ENCODE measurements at places on chromosomes 5 and 9.

- DNase-seq = peak; percentile 20
These were observed 138.4 kb upstream of the ZNF618 start for GRCh38 chr9:113737517-113738271.

- no peak for DNase-seq
These were observed 314.0 kb downstream of the NDUFS4 start for GRCh38 chr5:53874409-53874808.

DNA sequence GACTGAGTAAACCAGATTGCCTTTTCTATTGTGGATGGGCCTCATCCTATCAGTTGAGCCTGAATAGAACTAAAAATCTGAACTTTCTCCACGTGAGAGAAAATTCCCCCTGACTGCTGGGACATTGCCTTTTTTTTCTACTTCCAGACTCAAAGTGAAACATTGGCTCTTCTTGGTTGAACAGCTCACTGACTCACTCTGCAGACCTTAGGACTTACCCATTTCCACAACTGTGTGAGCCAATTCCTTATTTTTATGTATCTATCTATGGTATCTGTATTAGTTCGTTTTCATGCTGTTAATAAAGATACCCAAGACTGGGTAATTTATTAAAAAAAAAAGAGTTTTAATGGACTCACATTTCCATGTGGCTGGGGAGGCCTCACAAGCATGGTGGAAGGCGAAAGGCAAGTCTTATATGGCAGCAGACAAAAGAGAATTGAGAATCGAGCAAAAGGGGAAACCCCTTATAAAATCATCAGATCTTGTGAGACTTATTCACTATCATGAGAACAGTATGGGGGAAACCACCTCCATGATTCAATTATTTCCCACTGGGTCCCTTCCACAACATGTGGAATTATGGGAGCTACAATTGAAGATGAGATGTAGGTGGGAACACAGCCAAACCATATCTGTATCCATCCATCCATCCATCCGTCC lies 306.7 kb upstream of the SLC24A2 start:
- DNase-seq = no peak

DNA sequence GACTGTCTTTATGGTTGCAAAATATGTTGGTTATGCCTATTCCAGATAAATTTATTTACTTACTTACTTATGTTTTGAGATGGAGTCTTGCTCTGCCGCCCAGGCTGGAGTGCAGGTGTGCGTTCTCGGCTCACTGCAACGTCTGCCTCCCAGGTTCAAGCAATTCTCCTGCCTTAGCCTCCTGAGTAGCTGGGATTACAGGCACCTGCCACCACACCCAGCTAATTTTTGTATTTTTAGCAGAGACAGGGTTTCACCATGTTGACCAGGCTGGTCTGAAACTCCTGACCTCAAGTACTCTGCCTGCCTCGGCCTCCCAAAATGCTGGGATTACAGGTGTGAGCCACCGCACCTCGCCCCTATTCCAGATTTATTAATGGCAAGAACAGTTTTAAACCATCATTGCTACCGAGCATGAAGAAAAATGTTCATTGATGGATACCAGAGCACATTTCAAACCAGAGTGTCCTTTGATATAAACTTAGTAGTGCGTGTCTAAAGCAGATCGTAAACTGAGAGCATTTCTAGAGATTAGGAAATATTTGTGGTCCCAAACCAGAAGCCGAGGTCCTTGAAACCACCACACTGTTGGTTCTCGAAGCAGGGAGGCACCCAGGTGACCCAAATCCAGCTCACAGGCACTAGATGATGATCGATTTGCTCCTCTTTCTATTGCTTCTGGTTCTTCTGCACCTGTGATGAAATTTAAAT lies 85.2 kb downstream of the GRAMD2B start:
- DNase-seq = no peak

GRCh38 chr5:113292462-113292861 lies 142.3 kb downstream of the TSSK1B start:
- DNase-seq = no peak

DNA sequence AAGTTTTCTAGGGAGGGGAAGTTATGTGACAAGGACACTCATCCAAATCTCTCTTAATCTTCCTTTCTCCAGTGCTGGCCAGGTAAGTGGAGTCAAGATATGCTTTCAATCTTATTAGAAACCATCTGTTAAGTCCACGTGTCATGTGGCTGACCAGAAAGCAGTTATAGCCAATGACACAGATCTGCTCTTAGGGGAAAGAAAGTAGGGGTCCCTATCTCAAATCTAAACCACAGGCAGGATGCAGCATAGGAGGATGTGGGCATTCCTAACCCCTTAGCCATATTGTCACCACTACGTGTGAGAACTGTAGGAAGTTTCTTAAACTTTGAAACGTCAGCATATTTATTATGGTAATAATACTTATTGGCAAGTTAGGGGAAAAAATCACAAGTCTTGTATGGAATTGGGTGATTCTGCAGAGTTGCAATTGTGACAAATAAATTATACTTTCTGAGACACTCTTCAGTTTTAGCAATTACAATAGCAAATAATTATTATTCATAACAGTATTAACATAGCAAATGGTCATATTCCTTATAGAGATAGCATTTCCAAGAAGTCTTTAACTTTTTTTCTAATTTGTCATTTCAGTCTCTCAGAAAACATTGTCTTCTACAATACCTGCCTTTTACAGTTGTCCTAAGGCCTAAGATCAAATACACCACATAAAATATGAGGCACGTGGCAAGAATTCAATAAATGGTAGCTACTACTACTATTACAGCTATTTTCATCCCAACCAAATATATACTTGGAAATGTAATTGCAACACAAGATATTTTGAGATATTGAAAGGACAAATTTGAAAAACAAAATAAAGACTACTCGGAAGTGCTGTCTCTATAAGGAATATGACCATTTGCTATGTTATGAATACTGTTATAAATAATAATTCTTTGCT lies 236.9 kb downstream of the PDE4D start:
- DNase-seq = no peak

DNA sequence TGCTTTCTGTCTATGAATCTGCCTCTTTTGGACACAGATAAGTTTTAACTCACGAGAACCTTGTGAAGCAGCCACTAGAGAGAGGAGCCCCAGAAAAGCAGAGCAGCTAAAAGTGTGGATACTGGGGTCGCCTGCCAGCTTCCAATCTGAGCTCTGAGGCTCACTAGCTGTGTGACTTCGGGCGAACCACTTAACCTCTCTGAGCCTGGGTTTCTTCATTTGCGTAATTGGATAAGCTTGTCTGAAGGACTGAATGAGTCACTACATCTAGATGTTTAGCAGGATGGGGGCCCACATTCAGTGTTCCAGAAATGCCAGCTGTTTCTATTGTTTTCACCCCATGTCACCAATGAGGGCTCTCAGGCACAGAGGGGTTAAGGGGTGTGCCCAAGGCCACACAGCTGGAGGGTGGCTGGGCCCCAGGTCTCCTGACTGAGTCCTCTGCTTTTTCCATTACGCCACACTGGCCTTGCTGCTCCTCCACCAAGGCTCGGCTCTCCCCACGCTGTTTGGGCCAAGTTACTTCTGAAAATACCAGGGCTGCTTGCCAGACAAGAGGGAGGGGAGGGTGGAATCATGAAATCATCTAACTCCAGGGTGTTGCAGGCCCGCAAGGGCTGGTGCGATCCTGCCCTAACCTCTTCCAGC lies 36.2 kb downstream of the SH3PXD2B start:
- peak; percentile 93 for DNase-seq

DNA sequence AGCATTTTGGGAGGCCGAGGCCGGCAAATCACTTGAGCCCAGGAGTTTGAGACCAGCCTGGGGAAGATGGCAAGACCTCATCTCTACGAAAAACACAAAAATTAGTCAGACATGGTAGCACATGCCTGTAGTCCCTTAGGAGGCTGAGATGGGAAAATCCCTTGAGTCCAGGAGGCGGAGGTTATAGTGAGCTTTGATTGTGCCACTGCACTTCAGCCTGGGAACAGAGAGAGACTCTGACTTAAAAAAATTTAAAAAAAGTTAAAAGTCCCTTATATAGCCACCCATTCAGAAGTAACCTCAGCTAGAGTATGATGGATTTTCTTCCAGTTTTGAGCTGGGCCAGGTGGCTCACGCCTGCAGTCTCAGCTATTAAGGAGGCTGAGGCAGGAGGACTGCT lies 72.4 kb downstream of the UGCG start:
- no peak for DNase-seq

GRCh38 chr9:101718192-101718591 lies 20.3 kb downstream of the GRIN3A start:
- no peak for DNase-seq

DNA sequence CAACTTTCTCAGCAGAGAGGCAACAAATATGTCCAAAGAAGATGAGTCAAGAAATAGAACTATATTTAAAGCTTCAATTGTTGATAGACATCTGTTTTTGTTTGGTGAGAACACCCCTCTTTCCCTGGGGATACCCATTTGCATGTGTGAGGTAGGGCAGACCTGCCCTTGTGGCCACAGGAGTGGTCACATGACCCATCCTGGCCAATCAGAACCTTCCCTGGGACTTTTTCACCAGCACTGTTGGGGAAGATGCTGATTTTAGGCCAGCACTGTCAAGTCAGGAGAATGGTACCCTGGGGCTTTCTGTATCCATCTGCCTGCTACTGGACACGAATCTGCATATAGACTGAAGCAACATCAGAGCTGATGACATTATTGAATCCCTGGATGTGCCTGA lies 211.2 kb downstream of the CDK5RAP2 start:
- no peak for DNase-seq

DNA sequence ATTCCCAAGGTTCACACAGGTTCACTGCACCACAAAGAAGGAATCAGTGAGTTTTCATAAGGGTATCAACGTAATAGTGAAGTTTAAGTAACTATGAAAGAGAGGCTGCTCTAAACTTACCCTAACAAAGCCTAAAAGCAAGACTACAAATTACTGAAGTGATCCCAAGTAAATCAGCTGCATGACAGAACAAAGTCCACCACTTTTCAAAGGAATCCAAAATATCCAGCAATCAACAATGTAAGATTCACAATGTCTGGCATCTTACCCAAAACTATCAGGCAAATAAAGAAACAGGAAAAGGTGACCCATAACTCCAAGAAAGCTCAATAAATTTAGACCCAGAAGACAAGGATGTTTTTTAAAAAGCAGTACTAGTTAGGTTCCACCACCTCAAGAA lies 70.1 kb downstream of the GNAQ start:
- DNase-seq = no peak

GRCh38 chr5:180739271-180739670 lies 587 bp downstream of the OR2Y1 start:
- no peak for DNase-seq

- no peak for DNase-seq
These were observed 159.0 kb downstream of the NR2F1-AS1 start for GRCh38 chr5:93421987-93422401.

- DNase-seq = no peak
These were observed 47.9 kb upstream of the RNF38 start for GRCh38 chr9:36448017-36448416.

GRCh38 chr9:122051351-122052321 lies 41.5 kb downstream of the TTLL11 start:
- peak; percentile 55 for DNase-seq

- no peak for DNase-seq
These were observed 21.5 kb downstream of the NUDT12 start for GRCh38 chr5:103541114-103541513.

DNA sequence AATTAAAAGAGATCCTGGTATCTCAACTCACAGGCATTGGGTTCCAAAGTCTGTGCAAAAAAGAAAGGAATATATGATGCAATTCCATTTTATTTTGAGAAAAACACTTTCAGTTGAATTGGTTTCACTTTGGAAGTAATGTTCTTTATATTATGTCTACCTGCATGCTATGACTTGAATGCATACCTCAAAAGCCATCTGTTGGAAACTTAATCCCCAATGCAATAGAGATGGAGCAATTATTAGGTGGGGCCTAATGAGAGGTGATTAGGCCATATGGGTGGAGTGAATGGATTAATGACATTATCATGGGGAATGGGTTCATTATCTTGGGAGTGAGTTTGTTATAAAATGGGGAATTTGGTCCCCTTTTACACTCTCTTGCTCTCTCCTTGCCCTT lies 293.3 kb downstream of the CSNK1G3 start:
- no peak for DNase-seq

DNA sequence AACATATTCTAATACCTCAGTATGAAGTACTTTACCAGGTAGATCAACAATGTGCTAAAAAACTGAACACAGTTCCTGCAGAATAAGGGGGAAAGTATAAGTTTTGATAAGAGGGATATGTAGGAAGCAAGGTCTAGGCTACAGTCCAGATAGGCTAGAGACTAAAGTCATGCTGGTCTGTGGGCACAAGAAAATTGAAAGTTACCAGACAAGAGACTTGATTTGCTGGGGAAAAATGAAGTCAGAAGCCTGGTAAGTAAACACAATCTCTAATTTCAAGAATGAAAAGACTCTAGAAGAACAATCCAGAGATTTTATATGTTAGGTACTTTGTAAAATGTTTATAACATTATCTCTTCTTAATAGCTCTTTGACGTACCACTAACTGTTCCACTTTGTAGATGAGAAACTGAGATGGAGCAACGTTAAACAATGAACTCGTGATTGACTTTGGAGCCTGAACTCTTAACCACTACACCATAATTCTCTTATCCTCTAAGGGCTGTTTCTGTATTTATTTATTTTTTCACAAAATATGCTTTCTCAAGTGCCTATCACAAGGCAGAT lies 19.5 kb downstream of the ADAMTS6 start:
- DNase-seq = no peak

DNA sequence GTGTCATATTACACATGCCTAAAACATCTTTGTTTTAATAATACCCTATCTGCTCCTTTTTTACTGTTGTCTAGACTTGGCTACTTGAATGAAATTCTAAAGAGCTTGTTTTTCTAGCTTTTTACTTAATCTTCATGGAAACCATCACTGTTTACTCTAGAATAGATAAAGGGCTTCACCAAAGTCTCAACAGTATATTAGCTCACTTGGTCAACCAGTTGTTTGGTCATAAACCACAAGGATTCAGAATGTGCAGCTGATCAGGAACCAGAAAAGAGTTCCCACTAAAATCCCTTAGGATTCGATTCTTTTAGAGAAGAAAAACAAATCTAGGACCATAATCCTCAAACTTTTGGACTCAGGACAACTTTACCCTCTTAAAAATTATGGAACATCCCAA lies 38.0 kb downstream of the CDO1 start:
- DNase-seq = no peak

DNA sequence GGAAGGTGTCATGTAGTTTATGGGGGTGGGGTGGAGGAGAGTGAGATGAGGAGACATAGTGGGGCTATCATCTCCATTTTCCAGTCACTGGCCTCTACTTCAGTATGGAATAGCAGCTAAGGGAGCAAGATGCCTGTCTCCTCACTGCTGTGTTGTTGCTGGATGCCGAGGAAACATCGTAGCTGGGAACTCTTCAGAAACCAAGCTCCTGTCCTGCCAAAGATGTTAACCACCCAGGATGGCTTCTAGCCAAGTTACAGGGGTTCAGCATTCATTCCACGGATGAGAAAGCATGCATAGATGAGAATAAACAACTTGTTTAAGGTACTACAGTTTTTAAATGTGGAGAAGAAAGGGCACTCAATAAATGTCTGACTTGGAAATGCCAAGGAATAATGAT lies 226.5 kb downstream of the ASTN2 start:
- DNase-seq = no peak
